Stimulated activated CD4-positive, alpha-beta T cell treated with anti-CD3 and anti-CD28 coated beads, Interleukin-12 subunit alpha, Interleukin-12 subunit beta, amount 100 ng/mL, for 4 hours (primary cell): ENCODE measurements at places on chromosomes 2 and 18.

DNA sequence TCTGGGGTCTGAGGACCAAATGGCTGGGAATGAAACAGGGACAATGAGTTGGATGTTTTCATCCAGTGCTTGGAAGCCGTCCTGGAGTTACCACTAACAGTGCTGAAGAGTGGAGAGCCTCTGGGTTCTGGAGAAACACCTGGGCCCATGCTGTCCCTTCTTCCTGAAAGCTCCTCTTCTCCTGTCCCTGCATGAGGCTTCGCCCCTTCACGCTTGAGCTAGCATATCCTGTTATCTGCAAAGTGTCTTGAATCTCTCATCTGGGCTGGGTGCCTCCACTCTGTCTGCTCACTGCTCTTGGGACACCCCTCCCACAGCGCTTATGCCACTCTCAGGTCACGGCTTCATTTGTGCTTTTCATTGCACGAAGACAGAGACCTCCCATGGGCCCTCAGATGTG is 154.5 kb downstream of the MYCN start:
- no peak for DNase-seq

DNA sequence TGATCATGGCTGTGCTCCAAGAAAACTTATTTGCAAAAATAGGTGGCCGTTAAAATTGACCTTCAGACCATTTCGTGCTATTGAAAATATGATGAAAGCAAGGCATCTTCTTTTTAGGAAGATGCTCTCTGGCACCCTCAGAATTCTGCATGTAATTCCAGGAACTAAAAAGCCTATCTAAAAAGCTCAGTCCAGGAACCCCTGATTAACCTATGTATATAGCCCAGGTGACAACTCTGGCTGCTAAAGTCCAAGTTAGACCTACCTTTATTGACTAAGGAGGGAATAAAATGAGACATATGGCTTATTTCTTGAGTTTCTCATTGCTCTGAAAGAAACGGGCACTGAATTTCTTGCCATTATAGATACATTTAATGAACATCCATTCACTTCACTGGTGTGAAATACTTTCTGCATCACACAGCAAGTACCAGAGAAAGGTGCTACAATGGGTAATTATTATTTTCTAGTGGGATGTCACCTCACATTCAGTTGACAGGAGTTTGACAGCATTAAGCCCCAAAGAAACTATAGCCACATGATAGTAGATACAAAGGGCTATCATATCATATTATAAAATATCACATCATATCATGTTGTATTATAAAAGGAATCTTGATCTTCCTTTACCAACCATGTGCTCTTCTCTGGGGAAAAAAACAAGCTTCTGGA is 83.8 kb downstream of the EPHA4 start:
- DNase-seq: no peak

DNA sequence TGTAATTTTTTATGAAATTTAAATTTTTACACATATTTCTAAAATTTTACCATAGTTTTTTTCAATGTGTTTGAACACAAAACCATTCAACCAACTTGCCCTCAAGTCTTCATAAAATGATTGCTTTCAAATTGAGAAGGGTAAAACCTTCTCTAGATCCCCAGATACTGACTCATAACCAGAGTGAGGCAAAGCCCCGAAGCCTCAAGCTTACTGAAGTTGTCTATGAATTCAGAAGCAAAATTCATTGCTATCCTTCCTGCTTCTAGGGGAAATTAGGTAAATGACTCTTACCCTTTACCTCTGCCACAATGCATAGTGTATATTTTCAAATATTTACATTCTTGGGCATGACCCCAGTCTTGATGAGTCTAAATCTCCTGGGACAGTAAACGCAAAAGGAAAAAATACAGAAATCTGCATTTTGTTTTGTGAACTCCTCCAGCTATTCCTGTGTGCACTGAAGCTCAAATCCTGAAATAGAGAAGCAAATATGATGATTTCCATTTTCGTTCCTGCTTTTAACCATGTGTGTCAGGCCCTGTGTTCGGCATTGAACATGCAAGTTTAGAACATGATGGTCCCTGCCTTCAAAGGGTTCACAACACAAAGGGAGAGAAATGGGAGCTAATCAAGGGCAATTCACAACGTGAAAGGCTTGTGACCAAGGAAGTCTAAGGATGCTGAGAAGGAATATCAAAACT is 246.3 kb downstream of the SUCLG1 start:
- DNase-seq: no peak

DNA sequence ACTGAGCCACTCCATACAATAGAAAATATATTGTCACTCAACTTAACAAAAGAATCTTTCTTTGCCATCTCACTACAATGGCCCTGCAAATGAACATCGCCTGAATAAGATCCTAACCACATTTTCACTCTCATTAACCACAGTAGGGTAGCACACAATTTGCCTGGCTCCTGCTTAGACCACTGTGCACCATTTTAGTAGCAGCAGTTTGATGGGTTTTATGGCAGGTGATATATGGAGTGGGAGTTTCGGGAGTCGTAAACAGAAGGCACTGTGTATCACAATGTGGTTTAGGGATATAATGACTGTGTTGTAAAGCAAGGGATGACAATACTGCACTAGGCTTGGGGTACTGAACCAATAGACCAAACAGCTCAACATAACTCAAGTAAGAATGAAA is 617.4 kb downstream of the BCL11A start:
- no peak for DNase-seq

DNA sequence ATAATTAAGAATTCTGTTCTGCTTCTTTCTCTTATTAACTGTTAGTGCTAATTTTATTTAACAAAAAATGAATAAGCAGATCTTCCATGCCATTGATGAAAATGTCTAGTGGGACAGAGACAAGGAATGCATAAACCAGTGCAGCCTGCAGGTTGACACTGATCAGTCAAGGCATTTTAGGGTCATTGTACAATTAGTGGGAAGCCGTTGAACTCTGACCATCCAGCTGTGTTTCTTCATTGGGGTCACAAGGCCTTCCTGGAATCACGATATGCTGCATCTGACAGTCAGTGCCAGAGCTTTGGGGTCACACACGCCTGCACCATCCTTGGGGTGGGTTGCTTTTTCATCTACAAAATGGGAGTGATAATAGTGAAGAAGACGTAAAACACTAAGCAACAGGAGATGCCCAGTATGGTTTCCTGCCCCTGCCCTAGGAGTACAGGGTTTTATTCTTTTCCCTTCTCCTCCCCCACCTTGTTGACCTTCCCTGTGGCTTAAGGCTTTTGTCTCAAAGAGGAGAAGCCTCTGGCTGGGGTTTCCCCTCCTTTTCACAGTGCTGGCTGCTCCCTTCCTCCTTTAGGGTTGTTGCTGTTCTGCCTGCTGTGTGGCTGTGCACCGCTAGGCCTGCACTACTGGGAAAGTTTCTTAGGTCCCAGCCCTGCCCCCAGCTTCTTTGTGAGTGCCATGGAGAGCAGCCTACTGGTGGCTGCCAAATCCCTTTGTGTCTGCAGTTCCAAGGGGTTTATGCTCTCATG is 245.6 kb downstream of the TPGS2 start:
- no peak for DNase-seq

- DNase-seq: no peak
These were observed 24.4 kb downstream of the CD28 start for GRCh38 chr2:203730883-203731282.

DNA sequence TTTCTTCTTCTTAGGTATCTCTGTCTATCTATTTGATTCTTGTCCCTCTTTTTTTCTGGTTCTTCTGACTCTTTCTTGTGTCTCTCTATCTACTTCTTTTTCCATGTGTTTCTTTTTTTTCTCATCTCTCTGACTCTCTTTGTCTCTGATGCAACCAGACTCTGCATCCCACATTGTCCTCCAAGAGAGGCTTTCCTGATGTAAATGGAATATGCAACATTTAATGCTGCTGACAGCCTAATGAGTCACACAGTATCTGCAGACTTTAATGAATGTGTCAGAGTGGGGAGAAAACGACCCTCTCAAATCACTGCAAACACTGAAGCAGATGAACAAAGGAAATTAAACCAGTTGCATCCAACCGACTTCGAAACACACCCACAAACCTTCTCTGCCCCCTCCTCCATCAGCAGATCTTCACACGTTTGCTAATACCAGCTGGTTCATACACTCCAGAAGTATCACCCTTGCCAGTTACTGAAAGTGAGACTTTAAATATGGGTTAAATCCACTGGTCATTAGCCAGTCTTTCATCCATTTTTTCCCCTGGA is 351.5 kb downstream of the TXNL1 start:
- no peak for DNase-seq

- DNase-seq: no peak
These were observed 40.7 kb downstream of the TTC39C start for GRCh38 chr18:24055009-24055804.

GRCh38 chr2:240338274-240338673 is 97.2 kb upstream of the GPC1 start:
- DNase-seq: no peak

- no peak for DNase-seq
These were observed 950.1 kb downstream of the TRIB2 start for GRCh38 chr2:13666582-13667414.

DNA sequence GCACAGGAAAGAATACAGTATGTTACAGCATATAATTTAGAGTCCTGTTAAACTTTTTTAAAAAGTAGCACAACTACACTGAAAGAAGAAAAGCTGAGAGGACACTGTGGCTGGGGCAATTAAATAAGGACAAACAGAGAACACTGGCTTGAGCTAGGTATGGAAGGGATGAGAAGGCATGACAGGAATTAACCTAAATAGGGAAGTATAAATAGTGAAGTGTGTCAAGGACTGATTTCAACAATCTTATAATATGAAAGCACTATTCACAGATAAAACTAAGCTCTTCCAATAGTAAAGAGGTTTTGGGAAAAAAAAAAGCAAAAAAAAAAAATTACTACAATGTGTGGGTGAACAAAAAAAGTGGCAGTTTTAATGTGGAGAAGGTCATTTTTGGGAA is 45.5 kb downstream of the PPP3R1 start:
- DNase-seq: no peak

DNA sequence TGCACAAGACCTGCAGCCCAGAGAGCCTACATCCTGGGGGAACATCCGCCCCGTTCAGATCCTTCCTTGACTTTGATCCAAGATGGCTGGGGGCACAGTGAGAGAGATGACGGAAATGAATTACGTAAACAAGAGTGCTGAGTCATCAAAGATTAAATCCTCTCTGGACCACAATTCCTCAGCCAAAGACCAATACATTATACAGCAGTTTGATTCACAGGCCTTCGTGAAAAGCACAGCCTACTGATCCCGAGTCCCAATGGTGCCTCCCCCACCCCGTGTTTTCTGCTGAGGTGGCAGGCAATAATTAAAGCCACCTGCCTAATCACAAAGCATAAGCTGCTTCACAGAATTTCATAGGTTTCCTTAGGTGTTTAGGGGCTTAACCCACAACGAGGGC is 43.0 kb downstream of the MYO5B start:
- DNase-seq: no peak

DNA sequence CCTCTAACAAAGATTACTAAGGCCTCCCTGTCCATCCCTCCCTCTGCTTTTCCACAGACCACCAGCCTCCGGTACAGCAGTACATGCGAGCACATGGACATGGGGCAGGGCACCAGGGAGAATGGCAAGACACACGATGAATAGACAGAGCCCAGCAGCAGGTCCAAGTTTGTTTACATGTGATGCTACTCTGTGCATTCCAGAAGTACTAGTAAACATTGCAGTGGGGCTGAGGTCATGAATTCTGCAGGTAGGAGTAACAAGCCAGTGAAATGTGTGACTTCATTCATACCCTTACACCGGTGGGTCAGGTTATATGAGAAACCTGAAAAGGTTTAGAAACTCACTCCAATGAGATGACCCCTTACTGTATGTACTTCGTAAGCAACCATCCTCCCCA is 205.7 kb downstream of the BCL11A start:
- DNase-seq: no peak

DNA sequence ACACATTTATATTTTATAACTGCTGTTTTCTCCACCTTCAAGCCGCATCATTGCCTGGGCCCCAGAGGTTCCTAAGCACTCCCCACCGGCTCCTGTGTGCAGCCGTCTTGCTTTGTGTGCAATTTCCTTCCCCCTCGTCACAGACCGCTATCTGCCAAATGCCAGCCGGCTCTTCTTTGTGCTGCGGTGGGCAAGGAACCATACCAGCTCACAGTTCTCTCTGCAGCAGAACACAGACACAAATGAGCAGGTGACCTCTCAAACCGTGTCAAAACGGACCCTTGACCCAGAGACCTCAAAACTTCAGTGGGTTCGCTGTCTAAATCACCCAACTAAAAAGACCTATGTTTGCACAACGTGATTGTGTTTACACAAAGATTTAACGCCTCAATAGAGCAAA is 58.2 kb downstream of the KLF7 start:
- no peak for DNase-seq

GRCh38 chr2:19456705-19457309 is 98.4 kb upstream of the OSR1 start:
- no peak for DNase-seq

DNA sequence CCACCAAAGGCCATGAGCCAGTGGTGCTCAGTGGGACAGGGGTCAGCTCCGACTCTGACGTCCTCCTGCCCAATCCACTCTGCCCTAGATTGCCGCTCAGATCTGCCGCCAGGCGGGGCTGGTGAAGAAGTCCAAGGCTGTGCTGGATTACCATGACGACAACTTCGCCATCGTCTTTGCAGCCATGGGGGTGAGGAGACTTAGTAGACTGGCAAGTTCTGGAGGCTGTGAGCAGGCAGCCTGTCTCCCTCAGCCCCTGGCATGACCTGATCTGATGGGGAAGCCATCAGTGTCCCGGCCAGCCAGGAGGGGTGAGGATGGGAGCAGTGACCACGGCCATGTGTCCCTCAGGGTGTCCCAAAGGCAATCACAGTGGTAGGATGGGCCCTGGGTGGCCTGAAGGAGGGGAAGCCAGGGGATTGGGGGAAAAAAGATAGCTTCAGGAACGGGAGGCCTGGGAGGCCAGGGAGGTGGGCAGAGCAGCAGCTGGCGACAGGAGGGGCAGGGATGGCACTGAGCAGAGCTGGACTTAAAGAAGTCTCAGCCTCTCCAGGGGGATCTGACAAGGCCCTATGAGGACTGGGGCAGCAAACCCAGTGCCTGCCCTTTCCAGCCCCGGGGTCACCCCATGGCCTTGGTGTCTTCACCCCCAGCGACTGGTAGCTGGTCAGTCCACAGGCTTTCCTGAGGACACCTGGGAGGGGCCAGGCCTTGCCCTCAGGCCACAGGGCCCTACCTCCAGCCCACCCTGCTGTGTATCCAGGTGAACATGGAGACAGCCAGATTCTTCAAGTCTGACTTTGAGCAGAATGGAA is 17.4 kb upstream of the ANKRD53 start:
- DNase-seq: no peak

DNA sequence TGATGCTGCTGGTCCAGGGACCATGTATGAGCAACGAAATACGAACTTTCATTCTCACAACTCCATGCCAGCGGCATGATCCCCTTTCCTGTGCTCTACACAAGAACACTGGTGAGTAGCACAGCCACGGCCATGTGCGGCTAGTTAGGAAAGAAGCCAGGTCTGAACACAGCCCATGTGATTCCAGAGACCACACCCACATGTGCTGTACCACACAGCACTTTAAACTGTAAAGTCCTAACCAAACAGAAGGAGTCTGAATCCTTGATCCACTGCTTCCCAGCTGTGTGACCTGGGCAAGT is 33.0 kb upstream of the ACAA2 start:
- no peak for DNase-seq
